ENCODE measurements at places on chromosomes 6 and 20. TPM values are rescaled to one million over a fixed set of nuclear protein-coding genes. Genes with fewer than 3 reads are reported as not detected.

GRCh38 chr6:156779206-156780094 is 2.3 kb downstream of the ARID1B start:
- DNase-seq: peak; percentile 42
- H3K4me3 ChIP-seq: peak overlapping the region; percentile 53
- H3K27ac ChIP-seq: peak overlapping the region; percentile 99
- no peaks in the 10 kb centered on the region for H3K27me3 ChIP-seq

DNA sequence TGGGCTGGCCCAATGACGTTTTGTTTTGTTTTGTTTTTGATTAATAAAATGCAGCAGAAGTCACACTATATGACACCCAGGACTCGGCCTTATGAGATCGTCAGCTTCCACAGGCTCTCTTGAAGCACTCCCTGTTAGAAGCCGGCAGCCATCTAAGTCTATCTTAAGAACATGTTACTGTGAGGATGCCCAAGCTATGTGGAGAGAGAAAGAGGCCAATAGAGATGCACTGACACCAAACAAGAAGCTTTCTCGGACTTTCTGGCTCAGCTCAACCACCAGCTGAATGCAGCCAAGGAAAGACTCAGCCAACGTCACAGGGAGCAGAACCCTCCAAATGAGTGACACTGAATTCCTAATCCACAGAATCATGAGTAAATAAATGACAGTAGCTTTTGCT is 14.0 kb downstream of the SGK1 start:
- H3K27me3 ChIP-seq: no peaks in the 10 kb centered on the region
- no peak overlapping the region for H3K27ac ChIP-seq
- DNase-seq: no peak
- no peaks in the 10 kb centered on the region for H3K4me1 ChIP-seq
- H3K36me3 ChIP-seq: no peaks in the 10 kb centered on the region

DNA sequence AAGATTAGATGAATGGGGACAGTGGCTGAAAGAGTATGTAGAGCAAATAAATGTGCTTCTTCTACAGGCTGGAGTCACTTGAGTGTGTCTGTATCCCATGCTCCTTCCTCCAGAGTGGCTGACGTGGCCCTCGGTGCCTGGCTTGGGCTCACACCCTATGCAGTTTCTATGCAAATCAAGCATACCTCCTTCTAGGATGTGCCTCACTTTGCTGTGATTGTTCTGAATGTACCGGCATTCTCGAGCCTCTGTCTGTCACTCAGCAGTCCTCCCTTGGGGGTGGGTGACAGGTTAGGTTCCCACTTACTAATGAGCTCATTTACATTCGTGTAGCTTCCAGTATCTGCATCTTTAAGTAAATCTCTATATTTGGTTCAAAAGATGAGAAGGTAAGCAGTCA is 55.1 kb upstream of the HDDC2 start:
- H3K36me3 ChIP-seq: no peaks in the 10 kb centered on the region
- no peaks in the 10 kb centered on the region for H3K4me1 ChIP-seq
- no peak for DNase-seq
- no peak overlapping the region for H3K4me3 ChIP-seq
- no peak overlapping the region for H3K27ac ChIP-seq

The DOK5 gene
- total RNA-seq: not detected

The TP53TG5 gene
- not detected for total RNA-seq

DNA sequence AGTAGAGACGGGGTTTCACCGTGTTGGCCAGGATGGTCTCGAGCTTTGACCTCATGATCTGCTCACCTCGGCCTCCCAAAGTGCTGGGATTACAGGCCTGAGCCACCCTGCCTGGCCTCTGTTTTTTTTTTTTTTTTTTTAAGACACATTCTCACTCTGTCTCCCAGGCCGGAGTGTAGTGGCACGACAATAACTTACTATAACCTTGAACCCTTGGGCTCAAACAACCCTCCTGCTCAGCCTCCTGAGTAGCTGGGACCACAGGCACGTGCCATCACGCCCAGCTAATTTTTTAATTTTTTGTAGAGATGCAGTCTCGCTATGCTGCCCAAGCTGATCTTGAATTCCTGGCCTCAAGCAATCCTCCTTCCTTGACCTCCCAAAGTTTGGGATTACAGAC is 26.6 kb downstream of the CPXM1 start:
- no peaks in the 10 kb centered on the region for H3K36me3 ChIP-seq
- H3K4me3 ChIP-seq: no peak overlapping the region
- H3K4me1 ChIP-seq: no peaks in the 10 kb centered on the region
- no peak for DNase-seq

GRCh38 chr20:56411759-56412472 is at the start of gene CASS4:
Gene CASS4, plus strand, starts transcription at chr20:56412260. Its CDS starts 199 bp downstream, at chr20:56412459.
- no peaks in the 10 kb centered on the region for H3K27me3 ChIP-seq
- DNase-seq: no peak
- H3K4me1 ChIP-seq: no peaks in the 10 kb centered on the region
- no peaks in the 10 kb centered on the region for H3K36me3 ChIP-seq
- no peak within 1 kb of the TSS for H3K27ac ChIP-seq
- no peak within 1 kb of the TSS for H3K4me3 ChIP-seq

- H3K4me1 ChIP-seq: no peaks in the 10 kb centered on the region
- DNase-seq: peak; percentile 5
- H3K27me3 ChIP-seq: no peaks in the 10 kb centered on the region
- H3K4me3 ChIP-seq: no peak overlapping the region
- no peak overlapping the region for H3K27ac ChIP-seq
- no peaks in the 10 kb centered on the region for H3K36me3 ChIP-seq
Observed at GRCh38 chr6:149918151-149918905, 4.6 kb downstream of the RAET1G start.

The C20orf144 gene
- not detected for total RNA-seq

DNA sequence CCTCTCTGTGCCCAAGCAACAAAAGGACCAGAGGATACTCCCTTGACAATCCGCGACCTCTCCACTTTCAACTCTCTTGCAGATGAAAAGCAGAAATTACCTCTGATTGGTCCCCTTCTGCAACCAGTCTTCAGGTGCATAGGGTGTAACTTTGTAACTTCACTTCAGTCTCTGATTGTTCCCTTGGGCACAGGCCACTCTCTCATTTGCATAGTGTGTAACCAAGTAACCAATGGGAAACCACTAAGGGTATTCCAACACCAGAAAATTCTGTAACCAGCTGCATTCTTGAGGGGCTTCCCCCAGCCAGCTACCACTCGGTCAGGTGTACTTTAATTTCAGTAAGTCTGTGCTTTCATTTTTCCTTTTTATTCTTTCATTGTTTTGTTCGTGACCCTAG is 4.4 kb upstream of the RAET1L start:
- H3K27me3 ChIP-seq: no peaks in the 10 kb centered on the region
- H3K27ac ChIP-seq: no peak overlapping the region
- no peaks in the 10 kb centered on the region for H3K4me1 ChIP-seq
- H3K4me3 ChIP-seq: no peak overlapping the region
- DNase-seq: no peak

DNA sequence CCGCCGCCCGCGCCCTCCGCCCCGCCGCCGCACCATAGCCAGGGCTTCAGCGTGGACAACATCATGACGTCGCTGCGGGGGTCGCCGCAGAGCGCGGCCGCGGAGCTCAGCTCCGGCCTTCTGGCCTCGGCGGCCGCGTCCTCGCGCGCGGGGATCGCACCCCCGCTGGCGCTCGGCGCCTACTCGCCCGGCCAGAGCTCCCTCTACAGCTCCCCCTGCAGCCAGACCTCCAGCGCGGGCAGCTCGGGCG is 1.5 kb downstream of the FOXC1 start:
- H3K4me3 ChIP-seq: peak overlapping the region; percentile 67
- H3K27ac ChIP-seq: peak overlapping the region; percentile 89
- H3K4me1 ChIP-seq: peaks cover 11% of the 10 kb centered on the region
- H3K27me3 ChIP-seq: peaks cover 59% of the 10 kb centered on the region

DNA sequence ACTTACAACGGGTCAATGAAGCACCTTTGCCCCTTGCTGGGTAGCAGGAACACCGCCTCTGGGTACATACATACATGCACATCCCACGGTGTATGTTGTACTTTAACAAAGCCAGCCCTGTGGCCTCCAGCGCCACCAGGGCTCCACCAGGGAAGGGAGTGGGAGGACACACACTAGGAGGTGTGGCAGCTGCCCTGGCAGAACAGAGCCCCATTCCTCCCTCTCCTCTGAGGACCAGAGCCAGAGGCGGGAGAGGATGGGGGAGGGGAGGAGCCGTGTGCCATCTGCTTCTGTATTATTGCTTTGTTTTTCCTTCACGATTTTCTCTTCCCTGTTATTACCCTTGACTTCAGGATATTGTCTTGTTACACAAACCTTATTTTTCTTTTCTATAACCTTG is 105.8 kb upstream of the TRAF3IP2 start:
- no peaks in the 10 kb centered on the region for H3K36me3 ChIP-seq
- H3K27ac ChIP-seq: peak overlapping the region; percentile 62
- H3K4me3 ChIP-seq: no peak overlapping the region
- DNase-seq: no peak
- H3K4me1 ChIP-seq: no peaks in the 10 kb centered on the region

- no peaks in the 10 kb centered on the region for H3K27me3 ChIP-seq
- DNase-seq: no peak
- H3K27ac ChIP-seq: no peak overlapping the region
- H3K4me3 ChIP-seq: no peak overlapping the region
Observed at GRCh38 chr6:143368426-143368825, 82.1 kb downstream of the ADAT2 start.

The CLDN20 gene
- not detected for total RNA-seq

- no peaks in the 10 kb centered on the region for H3K36me3 ChIP-seq
- DNase-seq: no peak
- no peak overlapping the region for H3K27ac ChIP-seq
- no peaks in the 10 kb centered on the region for H3K27me3 ChIP-seq
- H3K4me1 ChIP-seq: no peaks in the 10 kb centered on the region
Observed at GRCh38 chr6:159214281-159214680, 45.1 kb downstream of the FNDC1 start.

The XKR7 gene
- 0.14 TPM for total RNA-seq

- DNase-seq: no peak
- H3K4me3 ChIP-seq: no peak overlapping the region
- H3K27ac ChIP-seq: no peak overlapping the region
- H3K4me1 ChIP-seq: no peaks in the 10 kb centered on the region
- no peaks in the 10 kb centered on the region for H3K36me3 ChIP-seq
- H3K27me3 ChIP-seq: no peaks in the 10 kb centered on the region
Observed at GRCh38 chr6:162344646-162345010, 382.9 kb downstream of the PRKN start.

- H3K27ac ChIP-seq: no peak overlapping the region
- no peaks in the 10 kb centered on the region for H3K36me3 ChIP-seq
- H3K4me3 ChIP-seq: peak overlapping the region; percentile 78
- DNase-seq: no peak
Observed at GRCh38 chr20:3202965-3203314, 1.5 kb downstream of the DDRGK1 start.

The CNKSR3 gene
- total RNA-seq: 15.6 TPM

The LINC00237 gene
- total RNA-seq: not detected

DNA sequence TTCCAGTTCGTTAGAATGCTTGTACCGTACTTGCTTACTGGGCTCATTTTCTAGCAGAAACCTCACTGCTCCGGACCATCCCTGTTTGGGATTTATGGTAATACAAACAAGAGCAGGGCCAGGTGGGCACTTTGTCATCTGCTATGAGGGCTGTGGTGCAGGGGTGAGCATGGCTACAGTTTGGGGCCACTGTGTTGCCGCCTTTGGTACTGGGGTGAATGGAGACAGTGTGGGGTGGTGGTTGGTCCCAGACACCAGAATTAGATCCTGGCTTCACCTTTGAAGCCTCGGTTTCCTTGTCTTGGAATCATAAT is 95.0 kb downstream of the TOX2 start:
- no peaks in the 10 kb centered on the region for H3K27me3 ChIP-seq
- no peaks in the 10 kb centered on the region for H3K36me3 ChIP-seq
- no peak overlapping the region for H3K27ac ChIP-seq
- no peaks in the 10 kb centered on the region for H3K4me1 ChIP-seq
- DNase-seq: no peak

GRCh38 chr6:36378243-36378920 is 9.1 kb downstream of the ETV7 start:
- H3K36me3 ChIP-seq: no peaks in the 10 kb centered on the region
- DNase-seq: no peak
- no peaks in the 10 kb centered on the region for H3K27me3 ChIP-seq
- H3K4me1 ChIP-seq: no peaks in the 10 kb centered on the region

GRCh38 chr6:150857062-150857944 is 8.2 kb upstream of the MTHFD1L start:
- H3K4me3 ChIP-seq: no peak overlapping the region
- no peaks in the 10 kb centered on the region for H3K4me1 ChIP-seq
- peak; percentile 31 for DNase-seq
- no peaks in the 10 kb centered on the region for H3K27me3 ChIP-seq
- no peaks in the 10 kb centered on the region for H3K36me3 ChIP-seq

DNA sequence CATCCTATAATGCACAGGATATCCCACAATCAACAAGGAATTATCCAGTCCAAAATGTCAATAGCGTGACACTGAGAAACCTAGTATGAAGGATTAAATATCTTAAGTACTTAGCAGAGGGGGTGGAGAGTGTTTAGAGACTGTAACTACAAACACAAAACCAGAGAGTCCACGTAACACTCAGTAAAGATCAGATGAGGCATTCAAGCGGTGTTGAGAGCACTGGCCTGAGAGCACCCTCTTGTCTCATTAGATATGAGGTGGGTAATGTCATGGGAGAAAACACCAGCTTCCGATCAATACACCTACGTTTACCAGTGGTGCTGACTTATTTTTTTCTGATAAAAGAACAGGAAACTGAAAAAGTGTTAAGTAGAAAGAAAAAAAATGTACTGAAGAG is 2.3 kb downstream of the FAM184A start:
- DNase-seq: no peak
- no peak overlapping the region for H3K27ac ChIP-seq
- no peaks in the 10 kb centered on the region for H3K27me3 ChIP-seq
- H3K4me1 ChIP-seq: peaks cover 4% of the 10 kb centered on the region

GRCh38 chr6:116405138-116405537 is 34.4 kb downstream of the DSE start:
- peak; percentile 30 for DNase-seq
- H3K27ac ChIP-seq: peak overlapping the region; percentile 74
- H3K36me3 ChIP-seq: no peaks in the 10 kb centered on the region
- H3K4me3 ChIP-seq: peak overlapping the region; percentile 6
- H3K4me1 ChIP-seq: no peaks in the 10 kb centered on the region
- no peaks in the 10 kb centered on the region for H3K27me3 ChIP-seq

All from uterus (tissue), 4 donors.